Activated CD8-positive, alpha-beta T cell treated with anti-CD3 and anti-CD28 coated beads, Interleukin-2, amount 10 ng/mL, durations not matched to agents 7 days and 5 days (primary cell): ENCODE measurements at places on chromosomes 1 and 21. TPM values are rescaled to one million over a fixed set of nuclear protein-coding genes. Genes with fewer than 3 reads are reported as not detected.

DNM3 gene
- total RNA-seq: 1.5 TPM

SFN gene
- 1.9 TPM for total RNA-seq

RPE65 gene
- not detected for total RNA-seq

IL6R gene
- total RNA-seq: 0.53 TPM

CADM3 gene
- total RNA-seq: not detected
